ENCODE measurements at places on chromosomes 12 and 14. TPM values are rescaled to one million over a fixed set of nuclear protein-coding genes. Genes with fewer than 3 reads are reported as not detected.

GRCh38 chr14:31022386-31022785, 3.1 kb upstream of the AP4S1 start:
- DNase-seq, result no peak

Gene ASPG
- not detected for total RNA-seq

DNA sequence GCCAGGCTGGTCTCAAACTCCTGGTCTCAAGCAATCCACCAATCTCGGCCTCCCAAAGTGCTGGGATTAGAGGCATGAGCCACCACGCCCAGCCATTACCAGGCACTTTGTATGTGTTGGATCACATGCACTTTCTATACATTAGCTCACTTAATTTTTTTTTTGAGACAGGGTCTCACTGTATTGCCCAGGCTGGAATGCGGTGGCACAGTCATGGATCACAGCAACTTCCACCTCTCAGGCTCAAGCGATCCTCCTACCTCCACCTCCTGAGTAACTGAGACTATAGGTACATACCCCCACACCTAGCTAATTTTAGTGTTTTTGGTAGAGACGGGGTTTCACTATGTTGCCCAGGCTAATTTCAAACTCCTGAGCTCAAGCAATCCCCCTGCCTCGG, 203.0 kb upstream of the MYL2 start:
- DNase-seq, result no peak

- no peak for DNase-seq
These were observed 165.2 kb downstream of the BRMS1L start for GRCh38 chr14:35991356-35991755.

- DNase-seq, result no peak
These were observed 107.0 kb downstream of the VRK1 start for GRCh38 chr14:96904201-96904600.
